Muscle of leg (tissue), 16 donors: ENCODE measurements at places on chromosomes 2 and 18. TPM values are rescaled to one million over a fixed set of nuclear protein-coding genes. Genes with fewer than 3 reads are reported as not detected.

Gene KANSL1L
- total RNA-seq: 34.2 TPM

GRCh38 chr2:19751631-19752030 lies 150.2 kb downstream of the TTC32 start:
- DNase-seq: no peak
- no peaks in the 10 kb centered on the region for H3K36me3 ChIP-seq
- H3K4me3 ChIP-seq: no peak overlapping the region
- no peaks in the 10 kb centered on the region for H3K27me3 ChIP-seq
- H3K4me1 ChIP-seq: peaks cover 15% of the 10 kb centered on the region

Gene AOX1
- 1.9 TPM for total RNA-seq

Gene C2orf80
- total RNA-seq: not detected

DNA sequence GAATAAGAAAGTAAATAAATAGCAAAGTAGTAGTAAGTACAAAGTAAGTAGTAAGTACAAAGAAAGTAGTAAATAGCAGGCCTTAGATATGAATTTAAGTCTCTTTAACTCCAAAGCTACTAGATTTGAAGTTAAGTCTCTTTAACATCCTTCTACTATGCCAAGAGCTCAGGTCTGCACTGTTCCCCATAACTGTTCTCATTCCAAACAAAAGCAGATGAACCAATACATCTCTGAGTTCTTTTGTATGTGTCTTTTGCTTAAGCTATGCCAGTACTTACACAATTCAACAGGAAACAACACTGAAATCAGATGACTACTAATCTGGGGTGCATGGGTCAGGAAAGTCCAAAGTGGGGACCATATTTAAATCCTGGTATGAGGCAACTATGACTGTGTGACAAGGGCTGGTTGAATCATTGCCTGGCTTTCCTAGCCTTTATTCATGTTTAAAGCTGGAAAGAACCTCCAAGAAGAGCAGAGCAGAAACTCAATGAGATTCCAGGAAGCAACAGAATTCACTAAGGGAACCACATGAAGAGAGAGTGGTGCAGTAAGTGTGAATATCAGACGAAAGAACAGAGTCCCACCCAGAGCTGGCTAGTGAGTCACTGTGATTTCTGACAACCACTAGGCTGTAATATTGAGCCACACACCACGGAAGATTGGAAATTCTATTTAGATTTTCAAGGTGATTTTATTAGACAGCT lies 51.0 kb upstream of the CYP26B1 start:
- H3K4me3 ChIP-seq: no peak overlapping the region
- no peaks in the 10 kb centered on the region for H3K36me3 ChIP-seq
- H3K4me1 ChIP-seq: peaks cover 2% of the 10 kb centered on the region
- H3K27me3 ChIP-seq: no peaks in the 10 kb centered on the region
- no peak for DNase-seq
